ENCODE measurements at places on chromosomes 7 and 10. TPM values are rescaled to one million over a fixed set of nuclear protein-coding genes. Genes with fewer than 3 reads are reported as not detected.

The PVRIG gene
- total RNA-seq, result 0.95 TPM

The TMEM236 gene
- total RNA-seq, result 0.28 TPM

DNA sequence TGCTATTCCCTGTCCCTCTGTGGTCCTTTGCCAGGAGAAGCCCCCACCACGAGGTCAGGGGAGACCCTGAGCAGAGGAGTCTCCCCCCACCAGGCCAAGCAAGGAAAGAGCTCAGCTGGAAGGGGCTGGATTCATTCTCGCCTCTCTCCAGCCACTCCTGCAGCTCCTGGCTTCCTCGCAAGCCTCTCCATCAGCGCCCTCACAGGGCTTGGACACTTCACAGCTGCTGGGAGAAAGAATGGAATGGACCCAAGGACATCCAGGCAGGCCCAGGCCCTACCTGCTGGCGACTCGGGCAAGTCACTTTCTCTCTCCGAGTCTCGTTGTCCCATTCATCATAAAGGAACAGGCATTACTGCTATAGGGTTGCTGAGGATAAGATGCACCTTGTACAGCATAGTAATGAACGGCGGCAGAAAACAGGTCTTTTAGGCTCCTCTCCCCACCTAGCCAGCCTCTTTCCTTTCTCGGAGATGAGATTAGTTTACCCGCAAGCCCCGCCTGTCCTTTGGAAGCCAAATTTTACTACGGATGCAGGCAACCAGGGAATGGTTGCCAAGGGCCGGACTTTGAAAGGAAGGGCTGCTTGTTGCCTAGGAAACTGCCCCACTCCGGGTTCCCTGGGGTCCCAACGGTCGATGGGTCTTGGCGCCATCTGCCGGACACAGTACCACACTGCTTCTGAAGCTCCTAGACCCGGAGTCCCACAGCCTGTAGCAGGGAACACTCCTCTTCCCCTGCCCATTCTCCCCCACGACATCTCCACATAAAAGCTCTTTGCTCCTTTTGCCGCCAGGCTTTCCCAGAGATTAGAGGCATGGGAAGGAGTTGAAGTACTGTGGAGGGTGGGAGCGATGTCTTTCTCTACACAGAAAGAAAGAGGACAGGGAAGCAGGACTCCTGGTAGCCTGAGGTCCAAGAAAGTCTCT lies 22.3 kb downstream of the IMPDH1 start:
- H3K4me3 ChIP-seq, result no peak overlapping the region
- peak; percentile 91 for DNase-seq
- no peak overlapping the region for H3K27ac ChIP-seq
- peaks cover 9% of the 10 kb centered on the region for H3K36me3 ChIP-seq
- H3K27me3 ChIP-seq, result no peaks in the 10 kb centered on the region

- DNase-seq, result no peak
- no peak overlapping the region for H3K4me3 ChIP-seq
- H3K36me3 ChIP-seq, result no peaks in the 10 kb centered on the region
- H3K4me1 ChIP-seq, result no peaks in the 10 kb centered on the region
- no peaks in the 10 kb centered on the region for H3K27me3 ChIP-seq
These were observed 741.8 kb downstream of the SUGCT start for GRCh38 chr7:40876601-40877000.

The CDH23 gene
- total RNA-seq, result 3.4 TPM

DNA sequence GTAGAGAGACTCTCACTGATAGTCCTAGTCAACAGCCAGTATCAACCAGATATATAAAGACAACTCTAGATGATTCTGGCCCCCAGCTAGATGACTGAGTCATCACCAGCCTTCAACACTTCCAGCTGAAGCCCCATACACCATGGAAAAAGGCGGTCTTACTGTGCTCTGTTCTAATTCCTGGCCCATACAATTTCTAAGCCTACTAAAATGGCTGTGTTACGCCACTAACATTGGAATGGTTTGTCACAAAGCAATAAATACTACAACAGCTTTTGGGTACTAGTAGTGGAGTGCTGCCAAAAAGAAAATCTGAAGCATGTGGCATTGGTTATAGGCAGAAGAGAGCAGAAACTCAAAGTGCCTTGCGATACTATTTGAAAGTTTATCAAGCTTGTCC lies 13.0 kb upstream of the TES start:
- no peak for DNase-seq
- H3K27me3 ChIP-seq, result no peaks in the 10 kb centered on the region
- H3K4me3 ChIP-seq, result no peak overlapping the region
- no peaks in the 10 kb centered on the region for H3K36me3 ChIP-seq
- no peak overlapping the region for H3K27ac ChIP-seq
- H3K4me1 ChIP-seq, result no peaks in the 10 kb centered on the region

- no peak overlapping the region for H3K4me3 ChIP-seq
- H3K27me3 ChIP-seq, result no peaks in the 10 kb centered on the region
- no peaks in the 10 kb centered on the region for H3K36me3 ChIP-seq
- no peak overlapping the region for H3K27ac ChIP-seq
- H3K4me1 ChIP-seq, result no peaks in the 10 kb centered on the region
These were observed 431.8 kb downstream of the ZWINT start for GRCh38 chr10:55929291-55929690.

The NUTM2A gene
- 1.4 TPM for total RNA-seq

The PALS2 gene
- 7.6 TPM for total RNA-seq

DNA sequence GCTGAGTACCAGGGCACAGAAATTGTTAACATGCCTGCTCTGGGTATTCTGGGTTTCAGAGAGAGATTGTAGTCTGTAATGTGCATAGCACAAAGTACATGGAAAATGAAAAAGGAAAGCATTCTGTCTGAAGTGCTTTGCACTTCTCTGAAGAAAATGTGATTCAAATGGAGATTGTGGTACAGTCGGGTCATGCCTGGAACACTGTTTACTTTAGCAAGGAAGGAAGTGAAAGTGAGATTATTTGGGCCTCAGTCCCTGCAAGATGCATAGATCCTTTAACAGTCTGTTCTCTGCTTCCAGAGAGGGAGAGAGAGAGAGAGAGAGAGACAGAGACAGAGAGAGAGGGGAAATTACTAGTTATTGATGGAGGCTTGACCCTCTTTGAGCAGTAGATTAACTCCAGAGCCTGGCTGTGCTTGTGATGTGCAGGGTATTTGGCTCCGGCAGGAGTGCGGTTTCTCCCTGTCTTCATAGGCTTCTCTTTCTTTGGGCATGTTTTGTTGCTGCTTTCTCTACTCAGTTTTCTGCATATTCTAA lies 5.4 kb downstream of the VWC2 start:
- peaks cover 28% of the 10 kb centered on the region for H3K27me3 ChIP-seq
- no peak overlapping the region for H3K27ac ChIP-seq
- no peaks in the 10 kb centered on the region for H3K36me3 ChIP-seq
- peaks cover 23% of the 10 kb centered on the region for H3K4me1 ChIP-seq

DNA sequence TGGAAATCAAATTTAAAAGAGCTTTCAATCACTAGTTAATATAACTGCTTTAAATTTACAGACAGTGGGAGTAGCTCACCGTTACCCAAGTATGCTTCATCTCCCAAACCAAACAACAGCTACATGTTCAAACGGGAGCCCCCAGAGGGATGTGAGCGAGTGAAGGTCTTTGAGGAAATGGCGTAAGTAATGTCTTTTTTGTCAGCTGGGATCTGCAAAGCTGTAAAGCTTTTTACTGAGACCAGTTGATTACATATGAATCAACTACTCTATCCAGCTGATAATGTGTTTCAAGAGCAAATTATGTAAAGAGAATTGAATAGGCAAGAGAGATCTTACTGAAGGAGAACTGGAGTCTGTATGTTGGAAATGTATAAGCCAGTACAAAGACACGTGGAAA lies 116.2 kb downstream of the GLCCI1 start:
- H3K36me3 ChIP-seq, result no peaks in the 10 kb centered on the region
- no peak for DNase-seq
- H3K4me1 ChIP-seq, result no peaks in the 10 kb centered on the region
- no peak overlapping the region for H3K4me3 ChIP-seq
- H3K27ac ChIP-seq, result no peak overlapping the region

GRCh38 chr7:108947526-108947925 lies 377.9 kb downstream of the DNAJB9 start:
- no peaks in the 10 kb centered on the region for H3K27me3 ChIP-seq
- no peaks in the 10 kb centered on the region for H3K36me3 ChIP-seq
- no peak for DNase-seq
- H3K4me3 ChIP-seq, result no peak overlapping the region
- H3K27ac ChIP-seq, result no peak overlapping the region

DNA sequence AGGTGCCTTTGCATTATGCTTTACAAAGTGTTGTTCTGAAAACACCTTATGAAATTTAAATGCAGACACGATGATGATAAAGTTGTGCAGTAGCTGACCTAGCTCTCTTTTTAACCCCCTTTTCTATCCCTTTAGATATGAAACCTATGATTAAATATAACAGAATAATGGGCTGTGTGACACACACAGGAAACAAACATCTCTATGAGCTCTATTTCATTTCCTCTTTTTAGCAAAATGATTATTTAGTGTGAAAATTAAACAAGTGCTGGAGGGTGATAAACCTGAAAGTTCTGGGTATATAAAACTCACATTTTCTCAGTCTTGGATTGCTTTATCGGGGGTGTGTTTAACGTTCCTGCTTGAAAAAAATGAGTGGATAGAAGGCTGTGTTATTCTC lies 1310.5 kb upstream of the CELF2 start:
- H3K27ac ChIP-seq, result no peak overlapping the region
- no peak for DNase-seq
- H3K4me1 ChIP-seq, result no peaks in the 10 kb centered on the region
- no peaks in the 10 kb centered on the region for H3K36me3 ChIP-seq
- H3K4me3 ChIP-seq, result no peak overlapping the region

Measured in sigmoid colon (tissue), 7 donors.